ENCODE measurements at places on chromosomes 4 and X.

DNA sequence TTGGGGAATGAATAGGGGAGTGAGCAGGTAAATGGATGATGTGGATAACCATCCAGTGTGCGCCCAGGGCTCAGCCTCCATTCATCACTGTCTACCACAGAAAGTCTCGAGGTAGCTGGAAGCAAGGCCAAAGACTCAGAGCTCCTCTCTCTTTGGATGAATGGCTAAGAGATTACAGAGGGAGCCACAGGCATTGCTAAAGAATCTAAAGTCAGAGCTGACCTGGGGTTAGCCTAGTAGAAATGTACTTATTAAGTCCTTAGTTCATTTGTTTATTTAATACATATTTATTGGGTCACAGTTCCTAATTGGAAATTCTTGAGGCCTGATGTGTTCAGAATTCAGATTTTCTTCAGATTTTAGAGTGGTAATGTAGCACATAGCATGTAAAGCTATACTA lies 88.7 kb upstream of the HPF1 start:
- DNase-seq, result no peak

DNA sequence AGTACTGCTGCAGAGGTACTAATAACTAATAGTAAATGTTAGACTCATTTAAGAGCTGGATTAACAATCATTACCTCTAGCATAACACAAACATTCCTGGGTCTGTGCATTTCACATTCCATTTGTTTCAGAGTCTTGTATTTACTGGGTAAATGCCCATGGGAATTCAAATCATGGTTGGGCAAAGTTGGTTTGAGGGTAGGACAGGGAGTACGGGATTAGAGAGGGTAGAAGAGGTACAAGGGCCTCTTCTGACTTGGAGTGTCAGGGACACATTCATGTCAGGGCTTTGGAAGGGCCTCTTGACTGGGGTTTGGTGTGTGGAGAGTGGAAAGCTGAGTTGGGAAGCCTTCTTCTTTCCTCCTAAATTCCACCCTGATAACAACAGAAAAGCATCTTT lies 65.9 kb downstream of the WWC2 start:
- DNase-seq, result no peak

- no peak for DNase-seq
Measured at GRCh38 chrX:127057891-127058619, 238.5 kb downstream of the PRR32 start.

DNA sequence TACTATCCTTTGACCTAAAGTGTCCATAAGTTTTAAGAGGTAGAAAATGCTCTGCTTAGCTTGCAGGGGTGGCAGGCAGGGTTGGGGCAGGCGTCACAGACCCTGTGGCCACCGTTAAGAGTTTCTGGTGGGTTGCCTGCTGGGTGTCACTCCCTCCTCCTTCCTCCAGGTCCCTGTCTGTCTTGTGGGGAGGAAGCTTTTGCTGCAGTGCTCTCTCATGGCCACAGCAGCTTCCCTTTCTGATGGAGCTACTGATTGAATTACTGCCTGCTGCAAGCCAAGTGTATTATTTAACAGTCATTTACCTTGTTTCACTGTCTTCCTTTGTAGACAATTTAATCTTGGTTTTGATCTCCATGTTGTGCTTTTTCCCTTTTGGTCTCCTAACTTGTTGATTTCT lies 384.6 kb downstream of the IDS start:
- DNase-seq, result no peak

GRCh38 chr4:167492007-167492406 lies 257.7 kb upstream of the SPOCK3 start:
- no peak for DNase-seq

DNA sequence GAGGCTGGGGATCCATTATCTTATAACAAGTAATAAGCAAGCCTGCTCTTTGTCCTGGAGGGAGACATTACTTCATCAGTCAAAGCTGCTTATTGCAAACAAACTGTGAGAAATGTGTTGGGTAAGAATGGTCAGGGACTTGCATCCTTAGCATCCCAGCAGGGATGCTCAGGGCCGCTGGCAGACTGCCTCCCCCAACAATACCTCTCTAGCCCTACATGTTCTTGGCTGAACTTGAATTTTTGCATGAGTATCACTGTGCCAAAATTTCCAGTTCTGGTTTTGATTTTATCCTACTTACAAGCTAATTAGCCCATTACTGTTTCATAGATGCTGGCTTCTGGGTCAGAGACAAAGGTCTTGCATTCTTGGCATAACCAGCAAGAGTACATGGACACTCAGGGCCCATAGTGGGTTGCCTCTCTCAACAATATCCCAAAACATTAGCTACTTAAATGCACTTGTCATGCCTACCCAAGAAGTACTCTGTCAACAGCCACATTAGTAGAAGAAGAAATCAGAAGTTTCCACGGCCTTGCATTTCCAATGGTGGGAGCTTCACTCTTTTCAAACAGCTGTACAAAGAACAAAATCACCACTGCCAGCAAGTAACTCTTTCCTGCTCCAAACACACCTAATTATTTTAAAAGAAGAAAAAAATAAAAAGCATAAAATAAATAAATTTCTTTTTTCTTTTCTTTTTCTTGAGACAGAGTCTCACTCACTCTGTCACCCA lies 41.9 kb upstream of the NEUROG2 start:
- no peak for DNase-seq

- no peak for DNase-seq
Measured at GRCh38 chr4:105843941-105844340, 51.3 kb upstream of the NPNT start.

- DNase-seq, result no peak
Measured at GRCh38 chr4:83931659-83932438, 395.9 kb downstream of the GPAT3 start.

DNA sequence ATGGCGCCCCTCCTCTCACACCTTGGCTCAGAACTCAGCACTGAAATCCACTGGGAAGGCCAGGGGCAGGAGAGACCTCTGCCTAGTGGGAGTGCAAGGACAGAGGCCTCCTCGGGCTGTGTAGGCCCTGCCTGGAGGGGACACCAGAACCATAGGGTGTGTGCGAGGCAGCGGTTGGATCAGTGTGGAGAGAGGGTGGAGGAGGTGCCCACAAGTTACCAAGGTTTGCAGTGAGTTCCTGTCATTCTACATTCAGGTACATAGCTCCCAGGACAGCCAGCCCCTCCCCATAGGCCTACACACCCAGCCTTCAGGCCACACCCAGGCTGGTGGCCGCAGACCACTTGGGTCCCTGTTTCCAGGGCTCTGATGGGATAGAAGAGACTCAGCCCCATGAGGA lies 19.2 kb upstream of the SPON2 start:
- DNase-seq, result no peak

GRCh38 chrX:9873952-9874351 lies 87.7 kb downstream of the SHROOM2 start:
- DNase-seq, result peak; percentile 42

DNA sequence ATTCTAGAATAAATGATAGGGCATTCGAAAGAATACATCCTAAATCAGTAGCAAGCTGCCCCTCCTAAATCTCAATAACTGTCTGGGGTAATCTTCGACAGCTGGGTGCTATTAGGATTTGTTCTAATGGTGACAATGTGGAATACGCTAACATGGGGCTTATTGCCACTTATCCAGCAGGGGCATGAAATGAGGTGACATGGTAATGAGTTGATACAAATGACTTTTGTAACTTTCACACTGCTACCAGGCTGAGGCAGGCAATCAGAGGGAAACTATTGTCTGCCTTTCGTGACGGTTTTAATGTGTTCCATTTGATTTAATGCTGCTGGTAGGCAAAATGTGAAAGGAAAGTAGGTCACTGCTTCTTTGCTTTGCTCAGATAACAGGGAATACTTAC lies 1047.4 kb upstream of the PABPC4L start:
- DNase-seq, result no peak
